ENCODE measurements at places on chromosomes 6 and 20.

DNA sequence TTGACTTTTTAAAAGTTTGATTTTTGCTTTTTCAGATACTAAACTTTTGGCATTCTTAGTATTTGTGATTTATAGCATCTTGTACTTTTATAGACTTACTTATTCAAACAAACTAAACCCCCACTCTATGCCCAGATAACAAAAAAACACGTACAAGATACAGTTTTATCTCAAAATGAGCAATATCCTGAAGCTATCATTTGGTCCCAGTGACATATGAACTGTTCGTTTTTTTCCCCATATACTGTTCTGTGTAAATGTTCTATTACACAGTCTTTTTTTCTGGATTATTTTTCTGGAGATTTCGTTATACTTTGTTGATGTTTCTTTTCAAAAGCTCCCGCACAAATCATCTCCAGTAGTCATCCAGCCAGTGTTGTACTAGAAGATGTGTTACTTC is 27.3 kb upstream of the SERINC3 start:
- DNase-seq = no peak

- no peak for DNase-seq
Measured at GRCh38 chr6:89044328-89045010, 36.1 kb upstream of the PNRC1 start.

- no peak for DNase-seq
Measured at GRCh38 chr6:166252601-166253000, 55.6 kb downstream of the PRR18 start.

- peak; percentile 65 for DNase-seq
Measured at GRCh38 chr6:41027799-41028560, 11.0 kb downstream of the UNC5CL start.

- no peak for DNase-seq
Measured at GRCh38 chr6:11251553-11252360, 19.3 kb upstream of the NEDD9 start.

GRCh38 chr6:10073341-10073740 is 341.5 kb downstream of the TFAP2A start:
- no peak for DNase-seq

GRCh38 chr6:167306401-167306998 is 15.4 kb downstream of the UNC93A start:
- no peak for DNase-seq

DNA sequence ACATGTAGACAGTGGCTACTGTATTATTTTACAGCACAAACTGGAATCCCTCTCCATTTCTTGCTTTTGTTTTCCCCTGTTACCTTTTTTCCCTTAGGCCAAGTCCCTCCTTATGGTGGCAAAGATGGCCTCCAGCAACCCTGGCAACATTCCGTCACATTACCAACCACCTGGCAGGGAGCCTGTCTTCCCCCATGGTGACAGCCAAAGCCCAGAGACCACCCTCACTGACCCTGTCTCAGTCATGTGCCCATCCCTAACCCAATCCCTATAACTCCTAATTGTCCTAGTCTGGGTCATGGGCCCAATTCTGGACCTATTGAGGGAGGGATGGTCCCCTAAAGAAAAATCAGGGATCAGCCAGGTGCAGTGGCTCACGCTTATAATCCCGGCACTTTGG is 27.6 kb downstream of the PARD6B start:
- no peak for DNase-seq
